Fibroblast of mammary gland (primary cell): ENCODE measurements at places on chromosomes 1 and 21.

- DNase-seq: no peak
Measured at GRCh38 chr1:153402226-153402625, 11.4 kb upstream of the S100A8 start.

- DNase-seq: peak; percentile 65
Measured at GRCh38 chr1:198175423-198176170, 18.8 kb downstream of the NEK7 start.

DNA sequence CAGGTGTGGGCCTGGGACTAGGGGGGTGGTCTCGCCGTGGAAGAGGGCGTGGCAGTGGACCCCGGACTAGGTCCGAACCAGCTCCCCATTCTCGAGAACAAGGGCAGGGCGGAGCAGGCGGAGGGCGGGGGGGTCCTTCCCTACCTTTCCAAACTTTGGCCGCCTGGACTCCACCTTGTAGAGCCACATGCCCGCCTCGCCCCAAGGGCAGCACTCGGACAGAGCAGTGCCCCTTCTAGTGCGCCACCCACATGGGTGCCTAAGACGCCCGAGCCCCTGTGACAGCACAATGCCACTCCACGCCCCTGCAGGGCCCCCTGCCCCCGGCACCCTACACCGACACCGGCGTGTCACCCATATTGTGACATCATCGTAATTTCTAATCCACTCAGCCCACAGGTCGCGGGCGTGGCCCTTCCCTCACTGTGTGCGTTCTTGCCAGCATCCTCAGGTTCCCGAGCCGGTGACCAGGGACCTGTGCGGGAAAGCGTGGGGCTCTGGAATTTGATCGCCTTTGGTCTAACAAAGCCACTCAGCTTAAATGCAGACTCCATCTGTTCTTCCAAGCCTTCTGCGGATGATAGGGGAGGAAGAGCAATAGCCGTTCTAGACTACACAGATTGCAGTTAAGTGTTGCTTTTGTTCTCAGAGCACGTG lies 553 bp upstream of the STMN1 start:
- no peak for DNase-seq

- DNase-seq: peak; percentile 66
Measured at GRCh38 chr1:150970808-150971582, 3.6 kb downstream of the CERS2 start.

GRCh38 chr1:4056422-4056821 lies 156.3 kb upstream of the C1orf174 start:
- DNase-seq: no peak

- no peak for DNase-seq
Measured at GRCh38 chr21:36754241-36754898, 55.5 kb downstream of the SIM2 start.

GRCh38 chr21:39037807-39038405 lies 145.3 kb downstream of the PSMG1 start:
- DNase-seq: peak; percentile 25

DNA sequence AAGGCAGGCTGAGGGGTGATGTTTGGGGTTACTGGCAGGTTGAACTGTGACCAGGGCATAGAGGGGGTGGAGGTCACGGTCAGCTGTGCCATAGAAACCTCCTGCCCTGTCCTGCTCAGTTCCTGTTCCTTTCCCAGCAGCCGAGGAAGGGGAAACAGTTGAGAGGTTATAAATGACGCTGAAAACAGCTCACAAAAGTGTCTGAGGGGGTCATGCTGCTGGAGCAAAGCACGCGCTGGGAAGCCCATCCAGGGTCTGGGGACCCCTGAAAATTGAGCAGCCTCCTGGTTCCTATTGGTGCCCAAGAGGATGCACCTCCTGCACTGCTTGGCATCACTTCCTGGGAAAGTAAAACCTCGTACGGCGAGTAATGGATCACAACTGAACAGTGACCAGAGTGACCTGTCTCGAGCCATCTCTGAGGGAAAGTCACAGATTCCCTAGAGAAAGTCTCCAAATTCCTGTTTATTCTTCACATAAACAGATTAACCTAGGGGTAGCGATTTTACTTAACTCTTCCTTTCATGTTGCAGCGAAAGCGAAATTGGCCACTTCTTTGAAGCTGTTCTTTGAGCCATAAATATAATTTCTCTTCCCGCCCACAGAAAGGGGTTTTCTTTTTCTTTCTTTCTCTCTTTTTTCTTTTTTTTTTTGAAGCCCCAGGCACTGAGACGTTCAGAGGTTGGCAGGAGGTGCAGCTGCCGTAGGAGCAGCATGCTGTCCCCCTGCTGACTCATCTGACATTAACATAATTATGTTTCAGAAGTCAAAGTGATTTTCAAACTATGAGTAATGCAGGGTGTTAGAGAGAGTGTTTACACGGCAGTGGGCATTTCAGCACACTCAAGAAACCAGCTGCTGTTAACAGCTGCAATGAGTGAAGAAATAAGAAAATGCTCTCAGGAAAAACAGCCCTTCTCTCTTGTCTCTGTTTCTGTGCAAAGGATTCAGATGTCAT lies 41.8 kb upstream of the ATF3 start:
- peak; percentile 77 for DNase-seq

GRCh38 chr1:190759807-190760206 lies 282.1 kb upstream of the BRINP3 start:
- DNase-seq: no peak

- DNase-seq: no peak
Measured at GRCh38 chr1:52164604-52165003, 22.7 kb downstream of the ZFYVE9 start.

DNA sequence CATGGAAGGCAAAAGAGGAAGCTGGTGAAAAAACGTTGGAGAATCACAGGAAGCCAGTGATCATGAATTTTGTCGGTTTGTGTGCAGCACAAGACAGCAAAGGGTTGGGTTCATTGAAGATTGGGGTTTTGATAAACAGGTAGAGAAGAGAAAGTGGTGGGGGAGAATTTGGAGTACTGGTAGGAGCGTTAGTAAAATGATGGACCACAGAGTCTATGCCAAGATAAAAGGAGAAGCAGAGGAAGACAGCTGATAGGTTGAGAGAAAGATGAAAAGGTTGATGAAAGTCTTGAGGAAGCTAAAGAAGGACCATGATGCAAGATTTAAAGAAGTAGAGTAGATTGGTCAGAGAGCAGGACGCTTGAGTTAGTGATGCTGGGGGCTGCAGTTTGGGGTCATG lies 156.8 kb upstream of the POU3F1 start:
- no peak for DNase-seq

GRCh38 chr1:226990133-226990716 lies 50.1 kb downstream of the COQ8A start:
- DNase-seq: no peak

DNA sequence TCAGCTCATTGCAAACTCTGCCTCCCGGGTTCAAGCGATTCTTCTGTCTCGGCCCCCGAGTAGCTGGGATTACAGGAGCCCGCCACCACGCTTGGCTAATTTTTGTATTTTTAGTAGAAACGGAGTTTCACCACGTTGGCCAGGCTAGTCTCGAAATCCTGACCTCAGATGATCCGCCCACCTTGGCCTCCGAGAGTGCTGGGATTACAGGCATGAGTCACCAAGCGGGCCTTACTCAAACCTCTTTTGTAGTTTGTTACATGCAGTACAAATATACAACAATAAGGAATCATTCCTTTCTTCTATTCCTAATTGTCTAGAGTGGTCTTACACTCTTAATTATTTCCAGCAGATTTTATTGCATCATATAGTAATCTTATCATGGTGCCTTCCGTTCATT lies 16.6 kb downstream of the SPATA17 start:
- DNase-seq: peak; percentile 32

GRCh38 chr1:16383888-16384287 lies 16.8 kb downstream of the SZRD1 start:
- no peak for DNase-seq

- DNase-seq: no peak
Measured at GRCh38 chr1:65527707-65528503, 107.4 kb downstream of the LEPR start.

DNA sequence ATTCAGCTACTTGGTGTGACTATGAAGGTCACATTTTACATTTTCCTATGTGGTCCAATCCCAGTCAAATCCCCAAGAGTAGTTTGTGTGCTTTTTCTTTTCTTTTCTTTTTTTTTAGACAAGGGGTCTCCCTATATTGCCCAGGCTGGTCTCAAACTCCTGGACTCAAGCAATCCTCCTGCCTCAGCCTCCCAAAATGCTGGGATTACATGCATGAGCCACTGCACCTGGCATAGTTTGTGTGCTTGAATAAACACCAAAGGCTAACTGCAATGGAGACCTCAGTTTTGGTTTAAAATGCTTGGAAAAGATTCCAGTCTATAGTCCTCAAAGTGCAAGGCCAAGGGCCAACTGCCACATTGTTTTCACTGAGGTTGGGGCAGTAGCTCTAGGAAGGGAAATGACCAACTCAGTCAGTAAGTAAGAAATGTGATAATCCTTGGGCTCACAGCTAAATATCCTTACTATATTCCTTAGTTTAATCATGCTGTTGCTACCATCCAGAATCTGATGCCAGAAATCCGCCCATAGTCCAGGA lies 38.6 kb downstream of the EIF2B3 start:
- DNase-seq: no peak

GRCh38 chr1:233485385-233485784 lies 128.5 kb upstream of the KCNK1 start:
- no peak for DNase-seq

DNA sequence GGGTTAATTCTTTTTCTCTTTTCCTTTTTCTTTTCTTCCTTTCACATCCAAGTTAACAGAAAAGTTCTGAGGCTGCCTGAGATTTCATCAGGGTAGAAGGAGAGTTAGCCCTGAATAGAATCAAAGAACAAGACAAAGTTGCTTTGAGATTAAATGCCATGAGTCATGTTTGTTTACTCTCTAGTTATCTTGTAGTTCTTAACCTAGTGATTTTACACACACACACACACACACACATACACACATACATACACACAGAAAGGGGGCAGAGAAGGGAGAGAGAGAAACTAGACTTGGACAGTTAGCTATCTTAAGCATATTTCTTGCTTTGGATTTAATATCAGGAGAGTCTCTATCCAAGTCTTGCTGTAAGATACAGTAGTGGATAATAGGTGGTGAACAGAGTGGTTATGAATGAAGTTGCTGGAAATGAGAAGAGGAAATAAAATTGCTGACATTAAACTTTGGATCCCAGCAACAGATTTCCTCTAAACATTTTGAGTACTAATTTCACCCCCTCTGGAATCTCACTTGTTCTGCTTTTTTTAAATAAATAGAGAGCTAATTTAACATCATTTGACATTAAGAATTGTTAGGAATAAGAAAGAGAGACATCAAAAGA lies 19.9 kb downstream of the PLA2G4A start:
- DNase-seq: no peak

DNA sequence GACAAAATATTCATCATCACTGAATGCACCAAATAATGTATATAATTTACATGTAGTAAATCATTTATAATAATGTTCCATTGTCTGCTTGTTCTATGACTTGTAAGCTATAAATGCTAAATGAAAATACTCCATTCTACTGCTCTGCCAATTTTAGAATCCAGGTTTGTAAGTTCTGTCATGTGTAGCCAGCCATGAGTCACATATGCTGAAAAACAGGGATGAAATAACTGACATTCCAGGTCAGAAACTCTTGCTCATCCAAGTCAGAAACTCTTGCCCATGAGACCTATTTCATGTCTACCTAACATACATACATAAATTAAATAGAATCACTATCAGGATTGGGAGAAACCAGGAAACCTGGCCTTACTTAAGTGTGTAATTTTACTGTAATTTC lies 95.6 kb downstream of the ASH1L start:
- DNase-seq: peak; percentile 89

GRCh38 chr1:31445951-31446350 lies 32.9 kb downstream of the SERINC2 start:
- no peak for DNase-seq
